ENCODE measurements at places on chromosomes 7 and 10.

- no peak for DNase-seq
Observed at GRCh38 chr10:18075881-18076280, 64.3 kb upstream of the CACNB2 start.

- DNase-seq: peak; percentile 61
Observed at GRCh38 chr7:76358481-76359110, at the start of gene YWHAG. Gene YWHAG, minus strand, starts transcription at chr7:76358991. Its CDS starts 183 bp downstream, at chr7:76358808.

GRCh38 chr7:31640381-31640780 is 46.6 kb upstream of the PPP1R17 start:
- DNase-seq: no peak

- no peak for DNase-seq
Observed at GRCh38 chr10:58932577-58933314, 243.7 kb upstream of the PHYHIPL start.

GRCh38 chr10:89001024-89001728 is 10.6 kb downstream of the FAS start:
- DNase-seq: no peak

DNA sequence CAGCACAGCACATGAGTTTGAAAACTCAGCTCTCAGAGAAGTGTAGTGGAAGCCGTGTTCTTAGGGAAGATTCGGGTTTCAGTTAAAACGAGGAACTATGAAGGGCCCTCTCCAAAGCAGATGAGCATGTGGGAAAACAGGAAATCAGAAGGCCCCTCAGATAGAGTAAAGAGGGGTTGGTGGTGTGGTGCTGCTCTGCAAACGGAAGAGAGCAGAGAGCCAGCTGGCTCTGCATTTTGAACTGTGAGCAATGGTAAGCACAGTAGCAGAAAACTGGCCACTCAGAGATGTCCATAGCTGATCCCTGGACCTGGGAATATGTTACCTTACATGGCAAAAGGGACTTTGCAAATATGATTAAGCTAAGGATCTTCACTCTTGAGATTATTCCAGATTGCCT is 27.9 kb upstream of the CUL1 start:
- no peak for DNase-seq

DNA sequence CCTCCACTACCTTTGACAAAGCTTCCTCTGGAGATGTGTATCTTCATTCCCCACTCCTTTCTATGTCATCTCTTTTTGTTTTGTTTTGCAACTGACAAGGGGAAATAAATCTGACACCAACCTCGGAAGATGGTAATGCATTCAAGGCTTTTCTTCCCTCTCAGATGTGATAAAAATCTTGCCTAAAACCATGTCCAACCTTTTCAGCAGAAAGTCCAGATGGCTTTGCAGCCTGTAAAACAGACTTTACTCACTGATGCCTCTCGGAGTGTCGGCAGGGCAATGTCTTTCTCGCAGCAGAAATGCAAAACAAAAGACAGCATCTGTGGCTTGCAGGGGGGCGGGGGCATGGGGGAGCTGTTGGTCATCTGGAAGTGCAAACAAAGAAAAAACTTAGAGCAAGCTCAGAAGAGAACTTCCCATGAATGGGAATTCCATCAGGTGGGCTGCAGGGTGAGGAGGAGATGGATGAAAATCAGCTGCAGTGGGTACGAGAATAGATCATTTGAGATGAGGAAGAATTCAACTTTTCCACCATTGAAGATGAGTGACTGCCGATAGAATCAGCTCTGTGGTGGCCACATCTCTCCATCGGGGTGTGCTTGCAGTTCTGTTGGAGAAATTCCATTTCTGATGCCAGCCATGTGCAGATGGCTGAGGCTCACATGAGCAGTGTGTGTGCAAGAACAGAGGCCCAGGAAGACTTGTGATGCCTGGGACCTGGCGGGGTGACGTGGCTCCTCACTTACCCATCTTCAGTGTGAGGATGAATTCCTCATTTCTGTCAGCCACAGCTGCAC is 237.7 kb downstream of the WDR37 start:
- DNase-seq: no peak

GRCh38 chr10:73991884-73992245 is 6.1 kb upstream of the VCL start:
- no peak for DNase-seq

DNA sequence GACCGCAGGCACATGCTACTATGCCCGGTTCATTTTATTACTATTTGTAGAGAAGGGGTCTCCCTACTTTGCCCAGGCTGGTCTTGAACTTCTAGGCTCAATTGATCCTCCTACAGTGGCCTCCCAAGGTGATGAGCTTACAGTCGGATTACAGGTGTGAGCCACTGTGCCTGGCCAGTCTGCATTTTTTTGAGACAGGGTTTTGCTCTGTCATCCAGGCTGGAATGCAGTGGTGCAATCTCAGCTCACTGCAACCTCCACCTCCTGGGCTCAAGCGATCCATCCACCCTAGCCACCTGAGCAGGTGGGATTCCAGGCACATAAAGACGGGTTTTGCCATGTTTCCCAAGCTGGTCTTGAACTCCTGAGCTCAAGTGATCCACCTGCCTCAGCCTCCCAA is 2.3 kb upstream of the H2BK1 start:
- no peak for DNase-seq

DNA sequence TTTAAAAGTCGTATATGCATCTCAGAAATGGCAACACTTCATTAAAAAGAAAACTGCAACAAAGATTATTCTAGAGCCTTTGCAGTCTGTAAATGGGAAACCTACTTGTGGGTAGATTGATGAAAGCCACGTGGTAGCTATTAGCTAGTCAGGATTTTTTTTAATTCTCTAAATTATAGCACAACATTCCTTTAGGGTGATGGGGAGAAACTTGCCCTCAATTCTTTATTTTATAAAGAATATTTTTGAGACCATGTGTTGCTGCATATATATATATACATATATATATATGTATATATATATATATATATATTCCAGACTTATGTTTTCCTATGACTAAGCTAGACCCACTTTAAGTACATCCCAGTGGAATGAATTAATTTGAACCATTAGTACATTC is 118.0 kb downstream of the PPP1R3A start:
- no peak for DNase-seq

DNA sequence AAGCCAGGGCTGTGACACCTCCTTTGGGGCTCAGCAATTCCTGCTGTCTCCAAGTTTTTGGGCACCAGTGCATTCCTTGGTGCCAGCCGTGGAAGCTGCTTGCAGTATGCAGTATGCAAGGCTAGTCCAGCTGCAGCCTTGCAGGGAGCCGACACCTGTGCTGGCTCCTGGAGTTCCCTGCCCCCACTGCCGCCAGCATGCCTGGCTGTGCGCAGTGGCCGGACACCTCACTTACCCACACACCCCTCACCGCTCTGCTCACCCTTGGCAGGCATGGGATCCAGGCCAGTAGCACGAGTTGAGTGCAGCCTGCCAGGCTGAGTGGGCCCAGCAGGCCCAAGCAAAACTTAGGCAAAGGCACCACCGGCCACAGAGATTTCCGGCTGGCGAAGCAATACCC is 77.4 kb downstream of the SAMD9 start:
- no peak for DNase-seq

- no peak for DNase-seq
Observed at GRCh38 chr7:77430927-77431326, 14.8 kb upstream of the GSAP start.

GRCh38 chr7:149735181-149735602 is 38.2 kb downstream of the ZNF467 start:
- DNase-seq: no peak

- DNase-seq: no peak
Observed at GRCh38 chr10:102630663-102631062, 13.6 kb upstream of the TRIM8 start.

- no peak for DNase-seq
Observed at GRCh38 chr7:111392294-111392693, 170.0 kb downstream of the IMMP2L start.

- no peak for DNase-seq
Observed at GRCh38 chr10:63780101-63780500, 258.9 kb downstream of the REEP3 start.

DNA sequence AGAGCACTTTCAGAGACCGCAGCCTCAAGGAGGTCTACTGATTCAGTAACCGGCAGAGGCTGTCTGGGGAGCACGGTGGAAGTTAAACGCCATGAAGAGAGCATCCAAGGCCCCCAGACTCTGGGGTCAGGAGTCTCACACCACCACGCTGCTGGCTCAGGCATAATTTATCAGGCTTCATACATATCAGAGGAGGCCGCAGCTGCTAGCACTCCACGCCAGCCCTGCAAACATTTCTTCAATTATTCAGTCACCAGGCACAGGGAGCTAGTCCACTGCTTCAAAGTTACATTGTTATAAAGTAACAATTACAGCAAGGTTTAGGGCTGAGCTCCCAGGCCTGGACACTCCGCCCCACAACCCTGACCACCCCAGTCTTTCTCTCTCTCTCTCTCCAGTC is 97.8 kb downstream of the PAXIP1 start:
- no peak for DNase-seq

GRCh38 chr7:5348134-5349004 is 65.6 kb downstream of the SLC29A4 start:
- DNase-seq: no peak

GRCh38 chr7:107833684-107834106 is 30.7 kb upstream of the SLC26A3 start:
- no peak for DNase-seq

DNA sequence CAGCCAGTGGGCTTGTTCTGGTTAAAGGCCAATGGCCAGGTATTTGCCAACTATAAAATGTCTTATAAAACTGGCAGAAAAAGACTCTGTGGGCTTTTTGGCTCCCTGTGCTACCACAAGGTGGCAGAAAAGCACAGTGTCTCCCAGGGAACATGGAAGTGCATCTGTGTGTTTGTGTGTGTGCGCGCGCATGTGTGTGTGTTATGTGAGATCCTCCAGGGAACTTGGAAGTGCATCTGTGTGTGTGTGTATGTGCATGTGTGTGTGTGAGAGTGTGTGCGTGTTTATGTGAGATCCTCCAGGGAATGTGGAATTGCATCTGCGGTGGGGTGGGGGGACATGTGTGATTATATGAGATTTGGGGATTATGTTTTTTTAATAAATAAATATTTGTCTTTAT is 30.2 kb upstream of the ABI1 start:
- DNase-seq: no peak

All from cortex of kidney (tissue), 1 donor.